ENCODE measurements at places on chromosomes 11 and 22.

DNA sequence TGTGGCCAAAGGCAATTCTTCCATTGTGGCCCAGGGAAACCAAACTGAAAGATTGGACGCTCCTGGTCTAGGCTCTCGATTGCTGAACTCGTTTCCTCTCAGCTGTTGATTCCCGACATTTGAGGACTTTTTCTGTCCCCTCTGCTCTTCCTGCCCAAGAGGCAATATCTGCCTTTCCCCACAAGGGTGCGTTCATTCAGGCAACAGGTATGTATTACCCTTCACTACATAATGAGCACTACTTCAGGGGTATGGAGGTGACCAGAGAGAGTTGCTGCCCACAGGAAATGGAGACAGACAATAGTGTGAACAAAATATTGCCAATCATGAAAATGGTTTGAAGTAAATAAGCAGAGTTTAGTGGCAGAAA, 8.2 kb downstream of the PTH start:
- no peak for DNase-seq

DNA sequence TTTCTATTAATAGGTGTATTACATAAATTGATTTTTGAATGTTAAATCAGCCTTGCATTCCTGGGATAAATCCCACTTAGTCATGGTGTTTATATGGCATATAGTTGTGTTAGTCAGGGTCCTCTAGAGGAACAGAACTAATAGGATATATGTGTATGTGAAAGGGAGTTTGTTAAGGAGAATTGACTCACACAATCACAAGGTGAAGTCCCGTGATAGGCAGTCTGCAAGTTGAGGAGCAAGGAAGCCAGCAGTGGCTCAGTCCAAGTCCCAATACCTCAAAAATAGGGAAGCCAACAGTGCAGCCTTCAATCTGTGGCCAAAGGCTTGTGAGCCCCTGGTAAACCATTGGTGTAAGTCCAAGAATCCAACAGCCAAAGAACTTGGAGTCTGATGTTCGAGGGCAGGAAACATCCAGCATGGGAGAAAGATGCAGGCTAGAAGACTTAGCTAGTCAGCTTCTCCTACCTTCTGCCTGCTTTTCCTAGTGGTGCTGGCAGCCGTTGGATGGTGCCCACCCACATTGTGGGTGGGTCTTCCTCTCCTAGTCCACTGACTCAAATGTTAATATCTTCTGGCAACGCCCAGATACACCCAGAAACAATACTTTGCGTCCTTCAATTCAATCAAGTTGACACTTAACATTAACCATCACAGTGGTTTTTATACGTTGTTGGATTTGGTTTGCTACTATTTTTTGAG, 12.9 kb downstream of the SFI1 start:
- DNase-seq = no peak

DNA sequence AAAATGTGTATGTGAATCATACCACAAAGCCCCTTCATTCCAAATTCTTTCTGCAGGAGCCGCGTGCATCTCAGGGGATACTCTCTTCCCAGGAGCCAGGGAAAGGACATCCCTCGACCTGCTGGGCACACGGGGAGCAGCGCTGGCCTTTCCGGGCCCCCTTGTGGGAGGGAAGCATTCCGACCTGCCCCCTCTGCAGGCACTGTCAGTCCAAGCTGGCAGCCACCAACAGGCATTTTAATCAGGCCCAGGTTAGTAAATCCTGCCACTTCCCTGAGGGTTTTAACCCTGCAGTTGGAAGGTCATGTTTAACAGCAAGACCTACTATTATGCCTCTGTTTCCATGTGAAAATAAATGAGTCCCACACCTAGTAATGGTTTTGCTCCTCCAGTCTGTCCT, 391.5 kb downstream of the SHANK2 start:
- DNase-seq = no peak

DNA sequence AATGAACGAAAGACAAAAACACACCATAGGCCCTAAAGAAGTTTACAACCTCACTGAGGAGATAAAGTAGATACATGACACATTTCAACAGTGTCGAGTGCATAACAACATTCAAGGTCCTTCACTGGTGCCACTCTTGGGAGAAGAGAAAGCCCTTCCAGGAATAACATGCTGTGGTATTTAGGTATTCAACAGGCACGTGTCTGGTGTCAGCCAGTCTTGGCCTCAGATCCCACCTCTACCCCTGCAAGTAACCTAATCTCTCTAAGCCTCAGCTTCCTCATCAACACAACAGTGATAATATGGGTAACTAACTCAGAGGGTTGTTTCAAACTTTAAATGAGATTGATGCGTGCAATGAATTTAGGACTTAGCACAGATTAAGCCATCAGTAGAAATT, 235.0 kb upstream of the ZC3H12C start:
- no peak for DNase-seq

GRCh38 chr11:10752061-10752460, 1.0 kb downstream of the CTR9 start:
- DNase-seq = no peak

GRCh38 chr11:92838759-92839310, 130.6 kb upstream of the MTNR1B start:
- DNase-seq = no peak

DNA sequence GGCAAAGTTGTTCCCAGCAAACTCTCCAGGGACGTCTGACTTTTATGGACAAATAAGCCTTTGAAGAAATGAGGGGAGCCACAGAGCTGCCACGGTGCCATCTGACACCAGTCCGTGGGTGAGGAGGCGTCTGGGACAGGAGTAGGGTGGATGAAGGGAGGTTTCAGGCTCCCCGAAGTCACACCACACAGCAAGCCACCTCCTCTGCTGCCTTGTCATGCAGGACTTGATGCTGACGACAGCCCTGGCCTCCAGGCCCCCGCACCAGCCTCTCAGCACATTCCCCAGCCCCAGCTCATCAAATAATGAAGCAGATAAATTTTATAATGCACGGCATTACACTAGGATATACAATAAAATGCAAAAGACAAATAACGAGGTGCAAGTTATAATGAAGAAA, 156.5 kb downstream of the CEP164 start:
- DNase-seq = no peak

DNA sequence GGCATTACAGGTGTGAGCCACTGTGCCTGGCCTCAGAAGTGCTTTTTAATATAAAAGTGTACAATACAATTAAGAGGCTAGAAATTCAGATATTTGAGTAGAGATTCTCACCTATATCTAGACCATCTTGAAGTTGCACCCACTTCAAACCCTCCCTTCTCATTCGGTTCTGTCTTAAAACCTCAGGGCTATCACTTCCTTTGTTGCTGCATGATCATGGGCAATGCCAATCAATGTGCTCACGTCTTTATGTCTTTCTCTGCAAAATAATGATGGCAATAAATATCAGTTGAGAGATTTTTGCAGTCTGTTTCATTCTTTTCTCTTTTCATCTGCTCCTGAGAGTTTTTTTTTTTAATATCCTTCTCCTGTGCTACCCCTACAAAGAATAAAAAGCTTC, 9.3 kb upstream of the NUP160 start:
- no peak for DNase-seq

GRCh38 chr11:102580185-102580951, 44.8 kb downstream of the MMP20 start:
- no peak for DNase-seq

DNA sequence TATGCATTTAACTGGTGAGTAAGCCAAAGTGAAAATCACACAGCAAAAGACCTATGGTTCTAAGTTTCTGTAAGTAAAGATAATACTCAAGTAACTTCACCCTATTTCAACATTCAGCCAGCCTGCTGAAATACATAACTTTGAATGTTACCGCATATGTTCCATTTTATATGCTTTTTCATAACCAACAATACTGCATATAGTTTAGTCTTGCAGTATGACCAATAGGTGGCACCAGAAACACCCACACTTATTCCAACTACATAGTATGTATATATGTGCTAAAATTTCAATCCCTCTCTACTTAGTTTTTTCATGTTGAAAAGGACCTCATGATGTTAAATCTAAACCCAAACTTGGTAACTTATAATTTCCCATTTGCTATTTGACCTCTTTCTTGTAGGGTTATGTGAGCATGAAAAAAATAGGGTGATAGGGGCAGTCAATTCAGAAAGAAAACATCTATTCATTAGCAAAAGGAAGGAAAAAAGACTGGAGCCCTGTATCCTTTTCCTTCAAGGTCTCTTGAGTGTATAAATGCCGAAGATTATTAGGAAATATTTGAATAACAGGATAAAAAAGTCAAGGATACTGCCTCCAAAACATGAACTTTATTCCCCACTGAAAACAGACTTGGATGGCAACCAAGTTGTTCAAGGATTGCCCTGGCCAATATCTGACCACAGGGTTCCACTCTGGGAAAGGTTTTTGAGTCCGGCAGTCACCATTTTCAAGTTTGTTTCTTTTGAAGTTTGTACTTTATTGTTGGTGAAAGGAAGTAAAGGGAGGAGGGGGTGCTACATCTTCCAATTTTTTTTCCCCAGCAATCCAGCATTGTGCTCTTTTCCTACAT, 23.8 kb upstream of the FZD4 start:
- DNase-seq = no peak

DNA sequence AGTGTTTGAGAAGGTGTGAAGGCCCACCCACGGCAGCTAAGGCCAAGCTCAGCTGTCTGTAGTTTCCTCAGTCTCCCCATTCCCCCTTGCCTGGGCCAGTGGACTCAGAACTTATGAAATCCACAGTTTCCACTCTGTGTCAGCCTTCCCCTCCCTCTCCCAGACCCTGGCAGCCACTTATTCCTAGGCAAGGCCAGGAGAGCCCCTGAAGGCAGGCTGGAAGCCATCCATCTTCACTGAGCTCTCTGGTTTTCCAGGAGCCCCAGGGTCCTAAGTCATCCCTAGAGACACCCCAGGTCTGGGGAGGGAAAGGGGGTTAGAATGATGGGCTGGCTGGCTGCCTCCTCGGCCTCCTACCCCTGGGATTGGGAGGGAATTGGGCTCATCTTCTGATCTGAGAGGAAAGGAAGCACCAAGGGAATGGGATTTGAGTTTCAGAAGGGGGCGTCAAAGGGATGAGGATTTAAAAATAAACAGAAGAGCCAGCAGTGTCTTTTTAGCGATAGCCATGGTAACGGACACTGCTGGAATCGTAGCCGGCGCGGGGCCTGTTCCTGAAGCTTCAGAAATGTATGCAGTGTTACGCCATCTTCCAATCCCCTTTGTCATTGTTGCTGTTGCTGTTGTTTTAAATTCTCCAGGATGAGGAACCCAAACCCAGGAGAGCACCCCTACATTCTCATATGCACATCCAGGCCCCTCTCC, 561.1 kb upstream of the CADM1 start:
- DNase-seq = no peak

DNA sequence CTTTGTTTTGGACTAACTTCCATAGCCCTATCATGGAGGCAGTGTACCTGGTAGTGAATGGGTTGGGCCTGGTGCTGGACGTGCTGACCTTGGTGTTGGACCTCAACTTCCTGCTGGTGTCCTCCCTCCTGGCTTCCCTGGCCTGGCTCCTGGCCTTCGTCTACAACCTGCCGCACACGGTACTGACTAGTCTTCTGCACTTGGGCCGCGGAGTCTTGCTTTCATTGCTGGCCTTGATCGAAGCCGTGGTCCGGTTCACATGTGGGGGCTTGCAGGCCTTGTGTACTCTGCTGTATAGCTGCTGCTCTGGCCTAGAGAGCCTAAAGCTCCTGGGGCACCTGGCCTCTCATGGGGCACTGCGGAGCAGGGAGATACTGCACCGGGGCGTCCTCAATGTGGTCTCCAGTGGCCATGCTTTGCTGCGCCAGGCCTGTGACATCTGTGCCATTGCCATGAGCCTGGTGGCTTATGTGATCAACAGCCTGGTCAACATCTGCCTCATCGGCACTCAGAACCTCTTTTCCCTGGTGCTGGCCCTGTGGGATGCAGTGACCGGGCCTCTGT, 846 bp downstream of the RNF26 start:
- no peak for DNase-seq

- DNase-seq = no peak
These were observed 17.3 kb downstream of the DENND5A start for GRCh38 chr11:9247863-9248262.

- no peak for DNase-seq
These were observed 217.3 kb upstream of the NARS2 start for GRCh38 chr11:78791964-78792363.

DNA sequence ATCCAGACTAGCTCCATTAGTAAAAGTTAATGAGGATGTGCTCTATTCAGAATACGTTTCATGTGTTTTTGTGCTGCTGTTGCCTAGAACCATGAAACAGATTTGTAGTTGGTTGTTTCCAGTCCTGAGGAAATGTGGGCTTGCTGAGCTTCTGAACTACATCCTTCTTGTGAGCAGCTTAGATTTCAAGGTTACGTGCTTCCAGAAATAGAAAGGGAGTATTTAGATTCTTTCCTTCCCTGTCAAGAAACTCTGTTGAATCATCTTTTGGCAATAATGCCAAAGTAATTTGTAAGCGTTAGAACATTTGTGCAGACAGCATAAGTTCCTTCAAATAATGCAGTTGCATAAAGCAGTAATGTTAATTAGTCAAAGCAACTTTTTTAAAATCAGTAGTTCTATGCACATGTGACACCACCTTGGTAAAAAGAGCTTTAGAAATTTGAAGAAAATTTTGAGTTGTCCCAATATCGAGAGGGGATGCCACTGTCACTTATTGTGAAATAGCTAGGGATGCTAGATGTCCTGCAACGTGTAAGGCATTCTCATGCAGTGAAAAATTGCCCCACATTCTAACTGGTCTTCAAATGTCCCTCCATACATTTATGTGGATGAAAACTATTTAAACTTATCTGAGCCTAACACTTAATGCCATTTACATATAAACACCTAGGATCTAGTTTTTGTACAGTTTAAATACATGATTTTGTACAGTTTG, 169.6 kb downstream of the ETS1 start:
- DNase-seq = no peak

DNA sequence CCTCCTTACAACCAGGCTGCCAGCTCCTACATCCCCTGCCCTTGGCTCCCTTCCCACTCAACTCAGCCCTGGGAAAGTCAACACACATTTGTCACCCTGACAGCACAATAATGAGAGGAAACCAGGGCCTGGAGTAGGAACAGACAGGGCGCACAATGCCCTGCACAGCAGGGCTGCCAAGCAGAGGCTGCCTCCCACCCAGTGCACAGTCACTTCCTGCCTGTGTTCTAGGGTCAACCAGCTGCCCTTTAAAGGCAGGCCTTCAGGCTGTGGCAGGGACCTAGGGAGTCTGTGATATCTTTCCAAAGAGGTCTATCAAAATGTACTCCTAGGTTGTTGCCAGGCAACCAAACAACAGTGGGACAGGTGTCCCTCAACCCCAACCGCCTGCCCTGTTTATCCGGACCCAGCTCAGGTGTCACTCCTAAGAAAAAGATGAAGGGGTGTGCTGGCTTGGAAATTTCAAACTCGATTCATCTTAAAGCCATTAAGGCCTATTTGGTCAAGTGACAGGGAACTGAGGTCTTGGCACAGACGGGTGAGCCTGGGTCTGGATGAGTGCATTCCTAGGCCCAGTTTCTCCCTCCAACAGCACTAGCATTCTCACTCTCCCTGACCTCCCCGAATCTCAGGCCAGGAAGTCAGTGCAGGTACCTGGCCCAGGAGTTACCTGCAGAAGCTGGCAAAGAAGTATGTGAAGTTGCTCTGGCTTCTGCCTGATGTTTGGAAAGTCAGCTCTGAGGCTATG, 110.3 kb upstream of the PITPNB start:
- DNase-seq = no peak

GRCh38 chr22:36954251-36955014, 41.0 kb downstream of the CSF2RB start:
- DNase-seq = no peak
